Hematopoietic multipotent progenitor cell treated with erythropoietin and hydrocortisone succinate and interleukin-3 and kit ligand, for 17 days (in vitro differentiated cells): ENCODE measurements at places on chromosomes 7 and 10.

DNA sequence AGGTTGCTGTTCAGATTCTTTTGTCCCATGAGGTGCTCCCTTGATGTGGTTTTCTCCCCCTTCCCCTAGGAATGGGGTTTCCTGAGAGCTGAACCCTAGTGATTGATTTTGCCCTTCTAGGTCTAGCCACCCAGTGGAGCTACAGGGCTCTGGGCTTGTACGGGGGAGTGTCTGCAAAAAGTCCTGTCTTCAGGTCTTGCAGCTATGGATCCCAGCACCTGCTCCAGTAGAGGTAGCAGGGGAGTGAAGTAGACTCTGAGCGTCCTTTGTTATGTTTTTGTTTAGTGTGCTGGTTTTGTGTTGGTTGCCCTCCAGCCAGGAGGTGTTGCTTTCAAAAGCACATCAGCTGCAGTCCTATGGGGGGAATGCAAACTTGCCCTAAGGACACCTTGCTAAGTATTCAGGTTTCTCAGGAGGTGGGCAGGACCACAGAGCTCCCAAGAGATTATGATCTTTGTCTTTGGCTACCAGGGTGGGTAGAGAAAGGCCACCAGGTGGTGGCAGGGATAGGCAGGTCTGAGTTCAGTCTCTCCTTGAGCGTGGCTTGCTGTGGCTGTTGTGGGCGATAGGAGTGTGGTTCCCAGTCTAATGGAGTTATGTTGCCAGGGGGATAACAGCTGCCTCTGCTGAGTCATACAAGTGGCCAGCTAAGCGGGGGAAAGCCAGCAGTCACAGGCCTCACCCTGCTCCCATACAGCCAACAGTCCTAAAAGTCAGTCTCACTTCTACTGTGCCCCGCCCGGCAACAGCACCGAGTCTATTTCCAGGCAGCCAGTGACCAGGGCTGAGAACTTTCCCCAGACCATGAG is 92.4 kb upstream of the JCAD start:
- DNase-seq: peak; percentile 30

DNA sequence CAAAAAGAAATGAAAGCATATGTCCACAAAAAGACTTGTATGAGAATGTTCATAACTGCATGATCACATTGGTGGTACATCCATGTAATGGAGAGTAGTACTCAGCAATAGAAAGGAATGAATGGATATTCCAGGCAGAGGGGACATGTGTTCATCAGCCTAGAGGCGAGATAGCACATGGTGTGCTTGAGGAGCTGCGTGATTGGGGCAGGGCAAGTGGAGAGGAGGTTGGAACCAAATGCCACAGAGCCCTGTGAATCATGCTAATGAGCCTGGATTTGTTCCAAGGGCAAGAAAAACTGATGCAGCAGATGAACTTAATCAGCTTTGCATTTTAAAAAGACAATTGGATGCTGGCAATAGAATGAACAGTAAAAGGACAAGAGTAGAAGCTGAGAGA is 73.3 kb downstream of the C10orf90 start:
- DNase-seq: no peak

DNA sequence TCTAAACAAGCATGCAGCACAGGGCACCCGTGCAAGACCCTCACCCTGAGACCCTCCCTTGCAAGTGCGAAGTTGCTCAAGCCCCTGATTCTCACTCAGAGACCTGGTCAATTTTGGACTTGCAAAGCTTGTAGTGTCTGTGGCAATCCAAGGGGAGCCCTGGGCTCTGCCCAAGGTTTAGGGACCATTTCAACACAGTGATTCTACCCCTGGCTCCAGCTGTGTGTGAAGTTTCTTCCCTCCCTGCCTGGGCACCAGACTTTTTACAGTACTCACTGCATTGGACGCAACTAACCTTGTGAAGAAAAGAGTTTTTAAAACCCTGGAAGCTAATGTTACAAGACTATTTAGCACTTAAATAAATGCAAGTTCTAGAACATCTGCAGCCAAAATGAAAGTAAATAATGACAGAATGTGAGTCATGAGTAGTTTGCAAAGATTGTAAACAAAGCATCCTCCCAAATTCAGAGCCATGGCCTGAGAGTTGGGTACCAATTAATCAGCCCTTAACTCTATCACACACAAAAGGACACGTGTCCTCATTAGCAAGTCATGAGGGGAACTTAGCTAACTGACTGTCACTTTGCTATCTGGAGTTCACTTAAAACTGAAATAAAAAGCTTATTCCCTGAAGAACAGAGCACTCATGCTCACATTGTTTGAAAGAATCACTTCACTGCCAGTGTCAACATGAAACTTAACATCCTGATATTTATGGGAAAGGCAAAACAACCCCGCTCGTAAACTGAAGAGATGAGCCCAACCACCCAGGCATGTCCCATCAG is 48.1 kb downstream of the RGS10 start:
- no peak for DNase-seq

DNA sequence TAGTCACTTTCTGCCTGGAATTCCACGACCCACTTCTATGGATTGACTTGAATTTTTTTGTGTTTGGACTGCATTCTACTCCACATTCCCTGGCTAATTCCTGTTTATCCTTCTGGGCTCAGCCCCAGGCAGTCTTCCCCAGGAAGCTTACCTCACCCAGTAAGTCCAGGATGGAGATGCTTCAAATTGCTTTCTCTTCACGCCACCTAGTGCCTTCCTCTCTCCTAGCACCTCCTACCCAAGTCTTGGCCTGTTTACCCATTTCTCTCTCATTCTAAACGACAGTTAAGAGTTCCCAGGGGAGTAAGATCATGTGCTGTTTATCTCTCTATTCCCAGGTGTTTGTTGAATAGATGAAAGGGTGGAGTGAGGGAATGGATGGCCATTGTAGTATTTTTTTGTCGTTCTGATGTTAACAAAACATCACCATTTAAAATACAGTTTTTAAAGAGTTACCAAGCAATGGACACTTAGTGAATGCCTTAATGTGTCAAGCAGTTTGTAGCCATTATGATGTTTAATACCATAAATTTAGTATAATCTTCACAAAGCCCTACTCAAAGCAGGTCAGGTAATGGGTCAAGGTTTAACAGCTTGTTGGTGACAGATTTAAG is 45.5 kb upstream of the TARP start:
- DNase-seq: no peak

- no peak for DNase-seq
These were observed 39.2 kb downstream of the TOMM7 start for GRCh38 chr7:22783421-22783820.

DNA sequence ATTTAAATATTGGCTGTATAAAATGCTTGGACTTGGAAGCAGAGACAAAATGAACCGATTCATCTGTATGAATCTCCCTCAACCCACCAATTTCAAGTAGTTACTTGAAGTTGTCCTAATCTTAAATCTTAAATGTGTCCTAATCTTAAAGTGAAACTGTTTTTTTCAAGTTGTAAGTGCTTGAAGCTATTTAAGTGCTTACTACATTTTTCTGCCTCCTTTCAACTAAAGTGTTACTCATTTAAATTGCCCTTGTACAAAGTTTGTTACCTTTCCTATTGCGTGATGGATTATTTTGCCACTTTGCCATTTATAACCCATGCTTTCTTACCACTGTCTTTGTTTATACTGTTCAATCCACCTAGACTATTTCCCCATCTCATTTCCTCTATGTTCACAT is 2.8 kb downstream of the BCAP29 start:
- peak; percentile 37 for DNase-seq

- DNase-seq: no peak
These were observed 6.3 kb upstream of the PIP4K2A start for GRCh38 chr10:22720667-22721066.

DNA sequence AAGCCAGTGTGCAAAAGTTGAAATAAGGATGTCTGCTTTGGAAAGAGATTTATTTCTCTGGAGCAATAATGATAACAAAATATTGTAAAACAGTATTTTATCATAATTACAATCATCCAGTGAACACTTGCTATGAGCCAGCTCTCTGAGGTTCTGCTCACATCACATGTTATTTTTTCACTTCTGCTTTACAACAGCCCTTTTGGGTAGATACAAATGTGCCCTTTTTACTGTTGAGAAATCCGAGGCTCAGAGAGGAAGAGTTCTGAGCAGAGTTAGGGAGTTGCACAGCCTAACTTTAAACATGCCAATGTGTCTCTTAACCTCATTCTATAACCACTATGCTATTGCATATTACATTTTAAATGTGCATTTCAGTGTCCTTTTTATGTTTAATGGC is 232.6 kb upstream of the CDC14C start:
- DNase-seq: no peak

DNA sequence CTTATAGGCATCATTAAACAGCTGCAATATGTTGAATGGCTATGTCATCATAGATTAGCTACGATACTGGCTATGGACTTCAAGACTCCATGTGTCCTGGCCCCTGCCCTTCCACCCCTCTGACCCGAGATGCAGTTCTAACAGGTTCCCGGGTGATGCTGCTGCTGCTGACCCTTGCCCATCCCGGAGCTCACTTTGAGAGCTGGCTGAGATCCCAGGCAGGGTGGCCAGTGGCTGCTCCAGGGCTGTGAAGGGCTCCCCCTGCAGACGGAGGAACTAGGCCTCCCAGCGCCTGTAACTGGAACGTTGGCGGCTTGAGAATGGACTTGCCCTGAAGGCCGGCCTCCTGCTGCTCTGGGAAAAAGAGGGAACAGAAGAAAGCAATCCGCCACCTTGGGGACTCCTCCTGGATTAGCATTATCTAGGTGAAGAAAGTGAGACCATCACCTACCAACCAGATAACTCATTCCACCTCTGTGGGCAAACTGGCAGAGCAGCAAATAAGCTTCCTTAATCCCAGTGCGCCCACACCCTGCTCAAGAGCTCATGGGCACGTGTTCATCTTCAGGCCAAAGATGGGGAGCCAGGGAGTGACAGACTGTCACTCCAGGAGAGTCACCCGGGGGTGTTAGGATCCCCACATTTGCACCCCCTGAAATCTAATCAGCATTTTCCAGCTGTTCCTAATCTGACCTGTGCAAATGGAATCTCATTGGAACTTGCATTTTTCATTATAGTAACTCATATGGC is 56.8 kb downstream of the PARP12 start:
- no peak for DNase-seq

DNA sequence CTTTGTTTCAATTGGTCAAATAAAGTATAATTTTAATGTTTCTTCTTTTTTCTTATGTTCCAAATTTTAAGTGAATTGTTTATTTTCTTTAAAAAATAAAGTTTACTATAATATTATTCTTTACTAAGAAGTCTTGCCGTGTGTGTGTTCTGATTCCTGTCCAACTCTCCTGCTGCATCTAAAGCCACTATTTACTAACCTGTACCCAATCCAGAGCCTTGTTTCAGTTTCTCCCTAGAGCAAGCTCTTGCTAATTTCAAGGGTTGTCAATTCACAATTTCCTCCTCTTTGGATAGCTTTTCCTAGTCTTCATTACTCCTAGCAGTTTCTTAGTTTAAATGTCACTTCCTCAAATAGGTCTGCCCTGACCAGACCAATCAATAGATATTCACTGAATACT is 314.9 kb upstream of the SEMA3A start:
- DNase-seq: no peak

GRCh38 chr10:61978965-61979364 is 77.5 kb downstream of the ARID5B start:
- no peak for DNase-seq

- DNase-seq: no peak
These were observed 50.6 kb upstream of the IL6 start for GRCh38 chr7:22676385-22676784.

DNA sequence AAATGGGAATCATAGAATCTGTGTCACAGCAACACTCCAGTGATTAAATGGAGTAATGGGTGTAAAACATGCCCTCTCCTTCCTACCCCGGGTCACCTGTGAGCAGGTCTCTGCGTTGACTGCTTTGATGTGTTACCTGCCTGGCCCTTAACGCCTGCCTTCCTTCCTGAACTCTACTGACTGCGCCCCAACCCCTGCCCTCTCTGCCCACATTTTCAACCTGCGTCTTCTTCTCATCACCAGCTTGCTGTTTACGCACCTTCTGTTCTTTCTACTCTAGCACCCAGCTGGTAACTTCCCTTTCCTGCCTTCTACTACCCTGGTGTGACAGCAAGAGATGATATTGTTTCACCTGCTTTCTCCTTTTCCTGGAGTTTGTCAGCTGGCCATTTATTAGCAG is 303.0 kb upstream of the LRGUK start:
- no peak for DNase-seq

- DNase-seq: no peak
These were observed 13.7 kb downstream of the TECTB start for GRCh38 chr10:112296908-112297331.

- DNase-seq: no peak
These were observed 9.4 kb downstream of the SCRN1 start for GRCh38 chr7:29980151-29980550.

DNA sequence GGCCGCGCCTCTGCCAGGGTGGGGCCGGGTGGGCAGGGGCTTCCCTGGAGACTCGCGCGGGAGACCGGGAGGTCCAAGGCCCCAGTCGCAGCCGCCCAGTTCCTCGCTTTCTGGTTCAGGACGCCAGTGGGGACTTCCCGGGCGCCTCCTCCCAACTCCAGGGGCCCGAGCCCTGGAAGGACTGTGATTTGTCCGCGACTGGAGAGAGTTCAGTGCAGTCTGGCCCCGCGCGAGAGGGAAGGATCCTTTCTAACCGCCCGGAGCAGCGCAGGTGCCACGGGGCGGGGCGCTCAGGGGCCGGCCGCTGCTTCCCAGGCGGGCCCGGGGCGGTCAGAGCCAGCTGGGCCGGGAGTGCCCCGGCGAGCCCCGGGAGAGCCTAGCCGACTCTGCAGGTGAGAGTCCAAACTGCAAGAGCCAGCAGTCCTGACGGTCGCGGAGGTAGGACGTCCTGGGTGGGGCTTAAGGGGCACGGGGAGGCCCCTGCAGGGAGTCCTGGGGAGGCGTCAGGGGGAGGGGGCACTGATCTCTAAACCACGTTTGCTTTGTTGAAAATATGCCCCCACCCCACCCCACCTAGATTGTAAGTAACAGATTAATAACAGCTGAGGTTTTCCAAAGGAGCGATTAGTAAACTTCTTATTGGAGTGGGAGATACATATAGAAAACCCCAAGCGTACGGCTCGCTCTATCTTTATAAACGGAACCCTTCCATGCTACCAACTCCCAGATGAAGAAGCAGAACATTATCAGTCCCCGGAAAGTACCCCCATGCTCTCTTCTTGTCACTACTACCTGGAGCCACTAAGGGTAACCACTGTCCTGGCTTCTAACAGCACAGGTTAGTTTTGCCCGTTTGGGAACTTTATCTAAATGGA is 8.2 kb downstream of the NKX2-3 start:
- DNase-seq: no peak

- no peak for DNase-seq
These were observed 23.0 kb downstream of the LHPP start for GRCh38 chr10:124484661-124485060.

GRCh38 chr7:32298408-32299132 is 191.6 kb downstream of the LSM5 start:
- DNase-seq: no peak
